ENCODE measurements at places on chromosomes 2 and 18.
A peak's percentile ranks its signal among the peaks of the same experiment; 100 is the strongest.

GRCh38 chr2:128309280-128310093, 9.2 kb downstream of the HS6ST1 start:
- no peak for DNase-seq

GRCh38 chr2:210387074-210387473, 72.1 kb upstream of the MYL1 start:
- DNase-seq: no peak

GRCh38 chr18:37501136-37501535, 64.5 kb downstream of the CELF4 start:
- no peak for DNase-seq

- DNase-seq: no peak
These were observed 360.9 kb upstream of the ACVR2A start for GRCh38 chr2:147483911-147484310.

GRCh38 chr2:183533021-183533420, 408.8 kb downstream of the NUP35 start:
- no peak for DNase-seq

GRCh38 chr2:135701442-135701841, 40.2 kb upstream of the UBXN4 start:
- DNase-seq: peak; percentile 57

DNA sequence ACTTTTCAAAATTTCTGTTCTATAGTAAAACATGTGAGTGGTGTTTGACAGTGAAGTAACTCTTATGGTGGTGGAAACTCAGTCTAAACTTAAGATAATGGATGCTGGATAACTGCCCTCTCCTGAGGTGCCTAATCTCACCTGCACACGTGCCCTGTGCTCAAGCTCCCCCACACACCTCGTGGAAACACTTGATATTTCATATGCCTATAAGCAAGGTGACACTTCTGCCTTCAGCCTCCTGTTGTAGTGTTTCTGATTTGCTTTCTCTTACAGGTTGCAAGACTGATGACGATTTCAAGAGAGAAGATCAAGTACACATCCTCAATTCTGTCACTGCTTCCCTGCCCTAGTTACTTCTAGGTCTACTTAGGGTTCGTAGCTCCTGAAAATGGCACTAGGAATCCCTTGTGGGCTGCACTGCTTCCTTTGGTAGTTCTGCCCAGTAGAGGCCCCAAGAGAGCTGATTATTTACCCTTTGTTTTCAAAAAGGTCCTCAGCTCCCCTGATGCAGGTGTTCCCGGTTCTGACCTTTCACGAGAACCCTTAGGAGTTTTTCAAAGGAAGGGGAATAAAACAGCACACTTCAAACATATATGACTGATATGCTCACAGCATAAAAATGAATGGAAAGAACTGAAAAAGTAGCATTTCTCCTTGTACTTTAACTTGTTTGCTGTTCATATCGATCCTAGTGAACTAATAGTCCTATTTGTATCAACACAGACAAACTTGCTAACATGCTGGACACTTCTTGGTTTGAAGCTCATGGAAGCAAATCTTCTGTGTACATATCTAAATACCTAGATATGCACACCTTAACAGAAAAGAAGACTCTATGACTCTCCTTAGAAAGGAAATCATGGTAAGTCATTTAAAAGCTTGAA, 6.7 kb downstream of the CAVIN2 start:
- DNase-seq: no peak

DNA sequence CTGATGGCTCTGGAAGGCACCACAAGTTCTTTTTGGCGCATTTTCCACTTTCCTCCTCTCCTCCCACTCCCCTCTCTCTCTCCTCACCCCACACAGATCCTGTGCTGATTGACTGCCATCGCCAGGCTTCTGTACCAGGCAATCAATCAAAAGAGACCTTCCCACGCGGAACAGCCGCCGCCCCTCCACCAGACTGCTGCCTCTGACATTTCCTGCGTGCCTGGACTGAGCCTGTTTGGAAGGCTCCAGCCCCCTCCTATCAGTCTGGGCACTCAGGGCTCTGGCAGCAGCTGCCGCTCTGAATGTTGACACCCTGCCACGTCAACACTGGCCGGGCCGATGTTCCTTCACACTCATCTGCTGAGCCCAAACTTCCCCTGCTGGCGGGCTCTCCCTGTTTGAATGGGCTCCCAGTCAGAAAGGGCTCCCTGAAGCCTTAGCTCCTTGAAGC, 467.7 kb downstream of the EPHA4 start:
- DNase-seq: no peak
